Sigmoid colon (tissue), 7 donors: ENCODE measurements at places on chromosomes 6 and 20. TPM values are rescaled to one million over a fixed set of nuclear protein-coding genes. Genes with fewer than 3 reads are reported as not detected.

GRCh38 chr6:75024828-75025227 lies 181.0 kb downstream of the COL12A1 start:
- DNase-seq: no peak

DNA sequence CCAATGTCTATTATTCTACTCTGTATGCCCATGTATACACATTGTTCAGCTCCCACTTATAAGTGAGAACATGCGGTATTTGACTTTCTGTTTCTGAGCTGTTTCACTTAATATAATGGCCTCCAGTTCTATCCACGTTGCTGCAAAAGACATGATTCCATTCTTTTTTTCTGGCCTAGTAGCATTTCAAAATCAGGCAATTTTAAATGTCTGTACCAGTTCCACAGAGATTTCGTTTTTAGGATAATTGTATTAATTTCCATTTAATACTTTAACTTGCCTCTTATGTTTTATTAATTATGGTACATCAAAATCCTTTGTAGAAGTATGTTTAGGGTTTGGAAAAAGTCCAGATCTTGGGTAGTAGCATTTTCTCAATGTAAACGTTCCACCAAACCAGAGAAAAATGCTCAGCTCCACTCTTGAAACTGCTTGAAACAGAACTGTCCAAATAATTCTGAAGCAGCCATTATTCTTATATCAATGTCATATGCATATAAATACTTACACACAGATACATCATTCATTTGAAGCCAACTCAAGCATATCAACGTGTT lies 42.6 kb upstream of the PLEKHG1 start:
- DNase-seq: no peak

DNA sequence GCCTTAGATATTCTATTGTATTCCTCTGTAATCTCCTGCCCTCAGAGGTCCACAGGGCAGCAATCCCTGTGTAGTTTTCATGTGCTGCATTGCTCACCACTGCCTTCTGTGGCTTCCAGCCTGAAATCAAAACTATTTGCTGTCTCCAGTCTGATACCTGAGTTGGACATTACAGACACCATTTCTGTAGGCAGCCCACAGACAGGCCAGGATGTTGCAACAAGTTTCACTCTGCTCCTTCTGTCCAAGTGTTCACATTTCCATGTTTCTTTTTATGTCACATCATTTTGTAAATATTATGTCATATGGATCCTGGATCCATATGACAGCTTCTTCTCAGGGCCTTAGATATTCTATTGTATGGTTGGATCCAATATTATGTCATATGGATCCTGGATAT lies 21.7 kb downstream of the ECI2 start:
- DNase-seq: no peak

GRCh38 chr6:113570161-113570560 lies 287.0 kb upstream of the MARCKS start:
- DNase-seq: no peak

The NKAIN2 gene
- total RNA-seq: 0.68 TPM

GRCh38 chr6:169858293-169858934 lies 107.0 kb downstream of the ERMARD start:
- no peak for DNase-seq

The NFATC2 gene
- 6.5 TPM for total RNA-seq

GRCh38 chr6:157094038-157094437 lies 229.3 kb downstream of the TMEM242 start:
- no peak for DNase-seq
